ENCODE measurements at places on chromosomes 4 and X.
A peak's percentile ranks its signal among the peaks of the same experiment; 100 is the strongest.

GRCh38 chr4:129532573-129532972 is 436.6 kb downstream of the C4orf33 start:
- no peak for DNase-seq

DNA sequence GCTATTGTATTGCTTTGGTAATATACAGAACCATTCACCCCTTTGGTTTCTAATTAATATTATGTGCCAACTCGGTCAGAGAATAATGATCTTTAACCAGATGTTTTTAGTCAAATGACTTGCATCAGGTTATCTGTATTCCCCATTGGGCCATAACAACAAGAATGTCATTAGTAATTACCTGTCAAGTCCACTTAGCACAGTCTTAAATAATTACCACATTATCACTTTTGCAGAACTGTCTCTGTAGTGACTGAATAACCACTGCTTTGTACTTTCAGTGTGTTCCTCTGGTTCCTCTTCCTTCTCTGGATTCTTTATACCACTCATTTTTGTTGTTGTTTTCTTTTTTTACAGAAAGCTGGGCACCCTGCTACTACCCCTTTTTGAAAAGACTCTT is 257.7 kb upstream of the SPOCK3 start:
- no peak for DNase-seq

GRCh38 chr4:54058171-54058570 is 6.2 kb downstream of the CHIC2 start:
- DNase-seq, result no peak

DNA sequence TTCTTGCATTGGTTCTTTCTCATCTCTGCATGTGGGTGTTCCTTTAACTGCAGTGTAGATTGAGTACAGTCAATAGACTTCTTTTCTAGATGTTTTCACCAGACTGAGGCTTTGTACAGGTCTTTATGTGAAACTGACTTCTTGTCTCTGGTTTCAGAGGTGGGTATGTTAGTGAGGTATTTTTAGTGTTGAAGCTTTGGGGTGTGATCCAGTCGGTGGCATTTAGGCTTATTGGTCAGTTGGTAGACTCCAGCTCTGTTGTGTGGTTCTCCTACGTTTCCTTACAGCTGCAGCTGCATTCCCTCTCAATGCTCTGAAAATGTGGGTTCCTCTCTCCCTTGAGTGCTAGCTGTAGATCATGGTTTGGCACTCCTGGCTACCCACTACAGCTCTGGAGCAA is 21.3 kb upstream of the AMBN start:
- no peak for DNase-seq

DNA sequence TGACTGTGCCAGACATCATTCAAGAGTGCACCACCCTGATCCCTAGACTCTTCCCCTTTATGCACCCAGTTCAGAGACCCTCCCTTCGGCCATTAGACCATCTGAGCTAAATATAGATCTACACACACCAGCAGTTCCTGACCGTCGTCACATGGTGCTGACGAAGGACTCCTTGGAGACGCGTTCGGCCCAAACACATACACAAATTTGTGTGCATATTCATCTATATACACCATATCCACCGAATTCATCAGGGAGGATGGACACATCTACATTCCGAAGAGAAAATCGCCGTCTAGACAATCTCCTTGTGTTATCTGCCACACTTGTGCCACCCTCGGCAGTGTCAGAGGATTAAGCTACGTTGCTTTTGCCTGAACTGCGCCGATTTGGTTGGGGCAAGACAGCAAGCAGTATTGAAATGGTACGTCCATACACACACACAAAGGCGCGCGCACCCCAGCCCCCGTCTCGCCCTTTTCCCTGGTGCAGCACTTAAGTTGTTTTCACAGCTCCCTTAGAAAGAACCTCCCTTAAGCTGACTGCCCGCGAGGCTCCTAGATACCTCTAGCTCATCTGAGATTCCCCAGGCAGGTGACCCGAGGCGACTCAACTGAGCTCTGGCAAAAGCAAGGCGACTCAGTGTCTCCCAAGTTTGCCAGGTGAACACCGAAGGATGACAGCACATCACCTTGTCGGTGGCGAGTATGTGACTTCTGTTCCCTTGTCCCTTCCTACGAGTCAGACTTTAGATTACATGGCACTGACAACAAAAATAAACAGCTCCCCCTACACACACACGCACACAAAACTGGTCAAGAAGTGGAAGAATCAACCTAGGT is 1.0 kb downstream of the RASGEF1B start:
- DNase-seq, result peak; percentile 52

- no peak for DNase-seq
Observed at GRCh38 chr4:57191523-57192034, 81.4 kb upstream of the IGFBP7 start.

GRCh38 chr4:112956484-112956896 is 93.0 kb upstream of the ANK2 start:
- DNase-seq, result peak; percentile 37

DNA sequence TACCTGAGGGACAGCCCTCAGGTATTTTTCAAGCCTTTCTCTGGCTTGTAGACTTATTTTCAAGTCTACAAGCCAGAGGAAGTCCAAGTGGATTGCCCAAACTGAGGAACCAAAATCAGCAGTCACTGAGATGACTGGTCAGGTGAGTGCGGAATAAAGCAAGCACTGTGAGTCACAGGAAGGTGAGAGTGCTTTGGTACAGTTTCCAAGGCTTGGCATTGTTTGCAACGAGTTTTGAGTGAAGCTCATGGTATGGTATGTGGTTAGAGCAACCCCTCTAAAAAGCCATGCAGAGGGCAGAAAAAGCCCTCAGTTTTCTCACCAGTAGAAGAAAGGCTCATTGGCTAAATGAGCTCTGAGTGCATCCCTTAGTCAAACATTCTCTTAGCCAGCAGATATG is 112.8 kb upstream of the EOLA2 start:
- DNase-seq, result no peak

DNA sequence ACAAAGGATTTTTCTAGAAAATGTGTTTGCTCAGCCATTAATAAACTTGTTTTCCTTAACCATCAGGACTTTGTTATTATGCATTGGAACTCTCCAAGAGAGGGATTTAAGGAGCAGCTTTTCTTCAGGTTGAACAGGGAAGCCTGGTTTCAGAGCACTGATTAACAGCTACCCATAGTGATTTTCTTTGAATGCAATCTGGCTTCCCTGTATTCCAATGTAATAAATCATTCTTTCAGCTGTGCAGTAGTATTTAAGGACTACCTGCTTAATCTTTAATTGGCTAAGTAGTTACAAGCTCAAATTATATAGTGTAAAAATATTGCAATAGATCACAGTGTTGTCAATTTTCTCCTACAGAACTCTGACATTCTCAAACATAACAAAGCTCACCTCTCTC is 77.5 kb downstream of the TMEM156 start:
- no peak for DNase-seq

DNA sequence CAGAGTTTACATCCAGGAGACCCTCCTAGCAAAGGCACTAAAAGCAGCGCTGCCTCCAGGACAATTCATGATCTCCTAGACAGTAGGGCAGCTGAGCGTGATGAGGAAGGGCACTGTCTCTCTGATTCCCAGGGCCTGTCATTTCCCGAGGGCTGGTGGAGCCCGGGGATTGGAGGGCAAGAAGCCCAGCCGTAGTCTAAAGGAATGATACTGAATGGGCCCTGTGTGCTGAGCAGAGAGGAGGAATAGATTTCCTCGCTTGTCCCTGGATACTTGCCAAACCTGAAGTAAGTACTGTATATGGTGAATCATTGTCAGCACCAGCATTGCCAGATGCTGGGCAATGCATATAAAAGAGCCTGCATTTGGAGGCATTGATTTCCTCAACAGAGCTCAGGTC is 88.0 kb upstream of the SLITRK2 start:
- DNase-seq, result peak; percentile 43

DNA sequence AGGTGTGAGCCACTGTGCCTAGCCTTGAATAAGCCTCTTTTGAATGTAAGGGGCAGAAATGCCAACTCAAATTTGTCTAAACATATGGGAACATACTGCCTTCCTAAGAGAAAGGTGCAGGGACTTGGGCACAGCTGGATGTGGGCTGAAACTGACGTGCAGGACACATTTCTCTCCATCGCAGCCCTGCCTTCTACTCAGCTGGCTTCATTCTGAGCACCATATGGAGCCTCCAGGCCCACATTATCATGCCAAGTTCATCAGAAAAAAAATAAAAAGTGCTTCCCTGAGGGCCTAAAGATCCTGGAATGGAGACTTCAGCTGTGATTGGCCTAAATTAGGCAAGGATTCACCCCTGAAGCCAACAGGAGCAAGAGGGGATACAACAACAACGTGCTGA is 386.2 kb downstream of the RAB28 start:
- DNase-seq, result no peak

- no peak for DNase-seq
Observed at GRCh38 chrX:1928805-1929204, 313.9 kb downstream of the ASMT start.

- no peak for DNase-seq
Observed at GRCh38 chrX:119247702-119248101, 11.6 kb downstream of the PGRMC1 start.

DNA sequence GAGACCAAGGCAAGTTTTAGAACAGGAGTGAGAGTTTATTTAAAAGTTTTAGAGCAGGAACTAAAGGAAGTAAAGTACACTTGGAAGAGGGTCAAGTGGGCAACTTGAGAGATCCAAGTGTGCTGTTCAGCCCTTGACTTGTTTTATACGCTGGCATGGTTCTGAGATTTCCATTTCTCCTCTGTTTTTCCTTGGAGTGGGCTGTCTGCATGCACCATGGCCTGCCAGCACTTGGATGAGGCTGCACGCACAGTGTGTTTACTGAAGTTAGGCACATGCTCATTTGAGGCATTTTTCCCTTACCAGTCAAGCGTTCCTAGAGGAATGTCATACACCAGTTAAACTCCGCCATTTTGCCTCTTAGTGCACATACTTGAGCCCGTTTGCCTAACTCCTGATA is 8.7 kb upstream of the ZNF674 start:
- no peak for DNase-seq

DNA sequence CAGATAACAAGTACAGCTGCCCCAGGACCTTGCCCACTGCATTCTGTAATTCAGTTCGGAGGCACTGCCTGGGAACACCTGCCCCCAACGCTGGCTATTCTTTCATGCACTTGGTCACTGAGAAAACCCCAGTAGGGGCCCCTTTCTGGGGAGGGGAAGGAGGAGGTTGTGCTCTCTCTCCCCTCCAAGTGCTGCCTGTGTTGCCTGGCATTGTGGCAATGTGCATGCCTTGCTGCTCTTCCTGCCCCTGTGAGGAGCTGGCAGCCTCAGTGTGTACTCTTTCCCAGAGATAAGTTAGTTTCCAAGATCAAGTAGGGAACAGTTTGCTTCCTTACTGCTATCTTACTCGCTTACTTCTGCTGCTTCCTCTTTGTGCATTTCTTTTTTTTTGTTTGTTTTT is 90.8 kb downstream of the AASDH start:
- DNase-seq, result no peak

GRCh38 chr4:182556580-182556979 is 313.4 kb downstream of the TENM3 start:
- no peak for DNase-seq

GRCh38 chr4:140094438-140095420 is 59.3 kb downstream of the MAML3 start:
- DNase-seq, result peak; percentile 60

- DNase-seq, result peak; percentile 6
Observed at GRCh38 chr4:137212601-137213000, 319.7 kb downstream of the PCDH18 start.

DNA sequence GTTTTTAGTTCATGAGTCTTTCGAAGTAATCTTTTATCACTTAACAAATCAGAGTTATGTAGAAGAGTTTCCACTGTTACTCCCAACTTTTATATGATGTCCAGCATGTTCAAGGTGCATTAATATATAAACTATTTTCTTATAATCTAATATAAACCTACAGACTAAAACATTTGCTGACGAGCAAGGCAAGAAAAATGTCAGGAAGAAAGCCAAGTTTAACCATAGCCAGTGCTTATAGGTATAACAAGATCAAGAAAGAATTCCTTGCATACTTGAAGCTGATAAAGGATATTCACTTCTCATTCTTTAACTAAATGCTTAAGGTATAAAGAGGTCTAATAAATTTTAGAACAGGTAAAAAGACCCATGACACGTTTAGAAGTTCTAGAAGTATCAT is 167.7 kb downstream of the NPNT start:
- no peak for DNase-seq

DNA sequence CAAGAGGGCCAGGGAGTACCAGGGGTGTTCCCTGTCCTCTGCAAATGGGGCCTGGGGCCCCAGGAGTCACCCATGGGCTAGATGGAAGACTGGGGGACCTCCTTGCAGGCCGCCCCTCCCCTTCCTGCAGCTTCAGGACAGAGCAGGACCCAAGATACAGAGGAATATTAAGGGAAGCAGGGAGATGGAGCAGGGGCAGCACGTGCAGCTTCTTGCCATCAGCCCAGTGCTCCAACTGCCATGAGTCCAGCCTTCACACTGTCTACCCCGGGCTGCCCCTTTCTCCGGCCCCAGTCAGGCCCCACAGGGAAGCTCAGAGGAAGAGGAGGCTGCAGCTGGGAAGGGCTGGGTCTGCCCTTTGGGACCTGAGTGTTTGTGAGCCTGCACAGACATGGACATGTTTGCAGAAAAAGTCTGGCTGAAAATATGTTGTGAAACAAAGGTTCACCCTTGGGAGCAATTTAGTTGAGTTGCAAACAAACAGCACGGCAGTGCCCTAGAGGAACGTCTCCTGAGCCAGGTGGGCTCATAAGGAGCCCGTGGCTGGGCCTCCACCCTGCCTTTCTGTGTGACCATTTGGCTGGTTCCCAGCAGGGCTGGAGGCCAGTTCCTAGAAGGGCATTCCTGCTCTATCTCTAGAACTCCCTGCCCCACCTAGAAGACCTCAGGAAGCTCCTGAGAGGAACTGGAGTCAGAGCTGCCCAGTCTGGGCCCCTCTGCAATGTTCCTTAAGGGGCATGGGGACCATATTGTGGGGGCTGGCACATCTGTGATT is 8.9 kb downstream of the FATE1 start:
- no peak for DNase-seq

- DNase-seq, result no peak
Observed at GRCh38 chrX:48890934-48891401, 6.6 kb downstream of the TIMM17B start.

DNA sequence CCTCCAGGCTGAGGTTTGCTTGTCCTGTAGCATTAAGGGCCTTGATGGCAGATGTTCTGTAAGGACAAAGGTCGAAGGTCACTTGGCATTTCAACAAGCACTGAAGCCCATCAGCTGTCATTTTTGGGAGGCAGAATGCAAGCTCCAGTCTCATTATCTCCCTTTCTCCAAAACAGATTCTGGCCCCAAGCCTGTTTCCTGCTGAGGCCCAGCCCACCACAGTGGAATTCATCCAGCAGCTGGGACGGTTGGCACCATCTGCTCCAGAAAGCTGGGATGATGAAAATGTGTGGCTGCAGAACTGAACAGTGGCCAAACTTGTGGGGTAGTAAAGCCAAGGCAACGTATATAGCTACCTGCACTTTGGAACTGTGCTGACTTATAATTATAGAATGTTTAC is 17.7 kb upstream of the PPEF2 start:
- no peak for DNase-seq

DNA sequence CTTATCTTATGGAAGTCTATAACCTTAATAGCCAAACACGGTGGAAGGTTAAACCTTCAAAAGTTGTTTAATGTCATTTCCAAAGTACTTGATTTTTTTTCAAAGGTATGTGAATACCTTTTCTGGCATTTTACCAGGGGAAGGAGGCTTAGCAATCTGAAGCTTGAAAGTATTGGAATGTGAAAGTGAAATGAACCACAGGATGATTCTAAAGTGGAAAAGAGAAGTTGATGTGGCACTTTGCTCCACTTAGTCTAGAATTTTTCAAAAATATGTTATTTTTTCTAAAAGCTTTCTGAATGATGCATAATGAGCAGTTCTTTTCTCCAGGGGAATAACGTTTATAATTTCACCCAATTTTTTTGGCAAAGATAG is 19.2 kb downstream of the PI4K2B start:
- DNase-seq, result no peak
